Fibroblast of skin of scalp (primary cell): ENCODE measurements at places on chromosomes 3 and 15.
A peak's percentile ranks its signal among the peaks of the same experiment; 100 is the strongest.

- no peak for DNase-seq
Measured at GRCh38 chr3:130728037-130728436, 18.6 kb downstream of the PIK3R4 start.

DNA sequence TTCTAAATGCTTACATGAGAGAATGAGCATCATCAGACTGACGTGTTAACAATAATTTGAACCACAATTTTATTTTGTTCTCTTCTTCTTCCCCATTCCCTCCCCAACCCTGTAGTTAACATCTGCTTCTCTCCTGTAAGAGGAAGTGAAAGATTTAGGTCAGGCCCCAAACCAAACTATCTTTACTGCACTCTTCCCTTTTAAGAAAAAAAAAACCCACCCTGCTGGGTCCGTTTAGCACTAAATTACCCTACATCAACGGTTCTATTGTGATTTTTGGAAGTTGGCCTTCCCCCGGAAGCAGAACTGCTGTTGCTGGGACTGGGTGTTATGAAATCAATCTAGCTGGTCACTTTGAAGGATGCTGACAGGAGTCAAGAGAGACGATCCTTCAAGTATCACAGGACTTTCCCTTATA is 49.4 kb downstream of the NFKBIZ start:
- no peak for DNase-seq

- no peak for DNase-seq
Measured at GRCh38 chr3:9669720-9670432, 20.6 kb downstream of the MTMR14 start.

- no peak for DNase-seq
Measured at GRCh38 chr15:45117308-45118130, 3.4 kb downstream of the DUOXA2 start.

DNA sequence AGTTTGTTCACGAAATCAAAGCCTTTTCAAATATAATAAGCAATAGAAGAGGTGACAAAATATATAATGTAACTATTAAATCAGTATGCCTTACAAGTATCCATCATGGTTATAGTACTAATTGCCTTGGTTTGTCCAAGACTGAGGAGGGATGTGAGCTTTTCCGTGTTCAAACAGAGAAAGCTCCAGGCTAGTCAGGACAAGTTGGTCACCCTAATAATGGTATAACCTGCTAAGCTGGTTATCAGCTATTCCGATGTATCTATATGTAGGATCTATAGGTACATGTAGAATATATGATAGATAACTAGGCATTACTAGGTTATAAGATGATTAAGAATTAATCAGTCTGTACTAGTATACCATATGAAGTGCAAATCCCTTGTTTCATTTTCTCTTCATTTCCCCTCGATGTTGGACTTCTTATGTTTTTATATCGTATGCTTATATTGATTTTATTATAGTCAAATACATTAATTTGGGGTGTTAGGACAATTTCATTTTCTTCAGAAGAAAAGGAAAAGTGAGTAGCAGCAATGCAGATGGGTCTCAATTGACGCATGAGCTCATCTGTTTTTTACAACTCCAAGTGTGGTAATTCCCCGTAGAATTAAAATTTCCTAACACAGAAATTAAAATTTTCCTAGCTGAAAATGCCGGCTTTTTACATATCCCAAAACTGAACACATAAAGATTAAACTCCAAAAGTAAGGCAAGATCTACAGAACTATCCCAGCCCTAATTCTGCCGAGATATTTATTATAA is 419.1 kb downstream of the TIGIT start:
- DNase-seq, result no peak

DNA sequence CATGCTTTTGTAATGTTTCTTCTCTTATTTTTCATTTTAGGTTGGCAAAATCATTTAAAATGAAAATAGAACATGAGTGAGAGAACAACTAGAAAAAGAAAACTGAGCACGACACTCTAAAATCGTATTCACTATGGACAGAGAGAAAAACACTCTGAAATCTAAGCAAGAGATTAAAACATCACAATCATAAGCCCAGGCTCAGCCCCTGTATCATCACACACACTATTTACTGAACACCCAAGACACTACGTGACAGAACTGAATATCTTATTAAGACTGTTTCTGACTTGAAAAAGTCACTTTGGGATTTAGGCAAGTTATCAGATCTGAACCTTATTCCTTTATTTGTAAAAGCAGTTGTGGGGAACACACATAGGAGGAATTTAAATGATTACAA is 82.6 kb upstream of the PLXND1 start:
- no peak for DNase-seq

- DNase-seq, result peak; percentile 88
Measured at GRCh38 chr15:57160823-57161560, 215.3 kb upstream of the CGNL1 start.

DNA sequence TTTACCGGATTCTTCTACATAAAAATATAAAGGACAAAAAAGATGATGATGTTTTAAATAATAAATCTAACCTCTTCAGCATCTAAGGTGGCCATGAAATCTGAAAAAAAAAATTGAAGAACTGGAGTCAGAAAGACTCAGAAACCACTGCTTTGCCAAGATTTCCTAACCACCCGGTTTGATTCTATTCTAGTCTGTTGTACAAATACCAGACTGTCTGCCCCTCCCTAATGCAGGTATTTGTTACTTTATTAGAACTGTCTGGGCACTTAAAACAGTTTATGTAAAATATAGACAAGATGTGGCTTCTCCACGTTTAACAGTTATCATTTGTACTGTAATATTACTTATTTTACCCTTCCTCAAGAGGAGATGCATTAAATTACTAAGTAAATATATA is 48.8 kb downstream of the UACA start:
- DNase-seq, result no peak

DNA sequence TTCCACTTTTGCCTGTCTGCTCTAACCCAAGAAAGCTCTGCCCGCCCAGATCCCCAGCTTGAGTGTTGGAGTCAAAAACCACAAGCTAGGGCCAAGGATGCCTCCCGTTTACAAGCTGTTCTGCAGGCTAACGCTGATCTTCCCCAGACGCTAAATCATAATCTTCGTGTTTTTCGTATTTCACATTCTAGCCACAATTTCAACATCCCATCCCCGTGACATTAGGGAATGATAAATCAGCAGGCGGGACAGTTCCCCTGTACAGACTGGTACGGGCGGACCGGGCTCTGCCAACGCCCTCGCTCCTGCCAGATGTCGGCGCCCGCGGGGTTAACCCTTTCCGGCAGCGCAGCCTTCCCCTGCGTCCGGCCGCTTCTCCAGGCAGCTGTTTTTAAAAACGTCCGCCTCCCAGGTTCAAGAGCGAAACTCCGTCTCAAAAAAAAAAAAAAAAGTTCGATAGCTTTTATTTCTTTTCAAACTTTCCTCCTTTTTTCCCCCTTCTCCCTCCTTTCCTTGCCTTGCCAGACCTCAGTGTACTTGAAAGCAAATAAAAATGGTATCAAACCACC is 81.0 kb upstream of the BNC1 start:
- peak; percentile 77 for DNase-seq

- no peak for DNase-seq
Measured at GRCh38 chr3:167146911-167147310, 233.2 kb downstream of the ZBBX start.

DNA sequence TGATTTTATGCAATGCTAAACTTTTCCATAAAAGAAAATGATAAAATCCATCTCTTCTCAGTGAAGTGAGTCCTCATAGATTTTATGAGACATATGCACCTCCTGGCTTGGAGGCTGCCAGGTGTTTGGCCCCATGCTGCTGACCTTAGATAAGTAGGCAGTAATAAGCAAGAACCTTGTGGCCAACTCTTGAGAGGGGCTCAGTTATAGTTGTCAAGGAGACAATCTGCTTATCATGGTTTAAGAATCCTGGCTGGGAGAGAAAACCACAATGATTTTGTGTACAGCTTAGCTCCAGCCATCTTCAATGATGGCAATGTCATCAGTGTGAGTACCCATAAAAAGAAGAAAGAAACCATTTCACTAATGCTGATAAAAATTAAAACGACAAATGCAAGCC is 252.1 kb downstream of the CPNE4 start:
- no peak for DNase-seq

DNA sequence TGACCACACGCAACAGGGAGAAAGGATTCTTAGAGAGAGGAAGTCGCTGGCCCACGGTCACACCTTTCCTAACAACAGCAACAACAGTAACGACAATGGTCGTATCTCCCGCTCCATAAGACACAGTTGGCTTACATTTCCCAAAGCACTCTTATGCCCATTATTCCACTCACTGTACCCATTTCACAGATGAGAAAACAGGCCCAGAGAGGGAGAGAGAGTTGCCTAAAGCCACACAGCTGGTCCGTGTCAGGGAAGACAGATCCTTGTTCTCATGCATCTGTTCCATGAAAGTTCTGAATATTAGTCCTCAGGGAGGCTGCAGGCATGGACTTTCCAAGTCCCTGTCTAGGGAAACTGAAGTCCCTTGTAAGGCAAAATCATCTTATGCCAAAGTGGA is 42.0 kb upstream of the ATP2B2 start:
- DNase-seq, result no peak

GRCh38 chr15:71390096-71390495 is 274.8 kb downstream of the THSD4 start:
- DNase-seq, result no peak

GRCh38 chr3:116423945-116424344 is 21.3 kb downstream of the LSAMP start:
- DNase-seq, result no peak

- no peak for DNase-seq
Measured at GRCh38 chr3:36206956-36207580, 173.2 kb upstream of the STAC start.

DNA sequence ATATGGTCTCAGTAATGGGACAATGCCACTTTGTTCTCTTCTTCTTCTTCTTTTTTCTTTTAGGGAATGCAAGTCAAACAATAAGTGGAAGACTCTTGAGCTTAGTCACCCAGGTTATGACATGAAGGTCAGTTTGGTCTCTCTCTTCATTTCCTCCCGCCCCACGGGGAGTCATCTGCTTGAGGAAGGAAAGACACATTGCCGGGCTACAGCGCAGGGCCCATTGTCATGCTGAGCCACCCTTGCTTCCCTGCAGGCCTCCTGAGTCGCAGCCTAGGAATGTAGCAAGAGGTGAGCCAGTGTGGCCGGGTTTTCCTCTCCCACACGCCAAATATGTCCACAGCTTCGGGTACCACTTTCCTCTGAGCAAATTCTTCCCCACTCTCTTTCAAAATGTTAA is 47.6 kb downstream of the RAP2B start:
- DNase-seq, result peak; percentile 70

- DNase-seq, result peak; percentile 37
Measured at GRCh38 chr3:183158551-183159006, 4.0 kb downstream of the LAMP3 start.

- peak; percentile 40 for DNase-seq
Measured at GRCh38 chr15:63156755-63157117, 541 bp downstream of the RPS27L start.

DNA sequence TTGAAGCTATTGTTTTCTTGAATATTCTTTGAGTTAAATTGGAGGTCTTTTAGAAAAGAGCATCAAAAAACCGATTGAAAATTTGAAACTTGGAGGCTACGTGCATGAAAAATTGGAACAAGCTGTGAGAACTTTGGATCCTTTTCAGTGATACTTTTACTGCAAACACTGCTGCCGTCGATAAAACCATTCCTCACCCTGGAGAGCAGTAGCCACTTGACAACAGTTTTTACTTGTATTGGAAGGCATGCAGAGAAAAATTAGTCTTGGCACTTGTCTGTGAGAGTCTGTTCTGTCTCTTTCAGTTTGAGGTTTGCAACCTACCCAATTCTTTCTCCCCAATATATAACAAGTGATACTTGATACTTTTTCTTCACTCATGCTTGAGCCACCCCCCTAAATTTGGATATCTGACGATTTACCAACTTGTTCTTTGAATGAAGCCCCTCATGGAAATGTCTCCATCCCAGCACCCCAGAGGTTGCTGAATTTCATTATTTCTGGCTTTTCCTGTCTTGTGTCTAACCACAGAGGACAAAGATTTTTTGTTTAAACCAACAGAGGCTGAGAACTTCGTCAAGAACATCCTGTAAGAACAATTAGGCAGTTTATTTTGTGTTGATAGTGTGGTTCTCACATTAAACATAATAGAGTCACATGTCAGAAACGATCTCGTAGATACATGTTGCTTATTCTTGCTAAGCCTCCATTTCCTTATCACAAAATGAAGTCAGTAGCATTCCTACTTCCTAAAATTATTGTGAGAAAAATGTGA is 307.3 kb upstream of the PLSCR5 start:
- no peak for DNase-seq

DNA sequence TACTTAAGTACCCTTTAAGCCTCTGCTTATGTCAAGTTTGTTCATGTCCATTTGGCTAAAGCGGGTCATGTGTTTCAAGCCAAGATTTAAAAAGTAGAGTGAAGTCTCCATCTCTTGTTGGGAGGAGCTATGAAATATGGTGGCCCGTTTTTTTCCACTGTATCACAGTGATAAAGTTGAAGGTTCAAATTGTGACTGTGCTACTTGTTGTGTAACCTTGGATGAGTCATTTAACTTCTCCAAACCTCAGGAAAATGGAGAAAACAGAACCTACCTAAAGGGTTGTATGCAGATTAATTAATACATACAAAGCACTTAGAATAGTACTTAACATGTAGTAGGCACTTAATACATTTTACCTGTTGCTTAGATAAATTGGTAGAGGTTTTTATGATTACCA is 43.4 kb downstream of the SNAPC5 start:
- no peak for DNase-seq

- no peak for DNase-seq
Measured at GRCh38 chr3:140708815-140709214, 31.0 kb downstream of the TRIM42 start.

DNA sequence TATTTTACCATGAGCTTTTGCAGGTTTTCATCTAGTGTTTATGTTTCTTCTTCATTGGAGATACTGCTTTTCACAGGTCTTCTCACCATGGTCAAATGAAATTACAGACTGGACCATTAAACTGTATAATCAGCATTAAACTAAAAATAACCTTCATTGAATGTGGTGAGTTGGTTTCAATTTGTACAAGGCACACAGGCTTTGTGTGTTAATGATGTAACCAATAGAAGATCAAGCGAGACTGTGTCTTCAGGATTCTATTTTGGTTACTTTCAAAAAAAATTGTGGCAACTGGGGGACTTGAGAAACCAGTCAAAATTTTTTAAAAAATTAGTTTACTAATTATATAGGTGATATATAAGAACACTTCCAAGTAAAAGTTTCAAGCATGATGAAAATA is 54.3 kb upstream of the GCSAM start:
- no peak for DNase-seq

DNA sequence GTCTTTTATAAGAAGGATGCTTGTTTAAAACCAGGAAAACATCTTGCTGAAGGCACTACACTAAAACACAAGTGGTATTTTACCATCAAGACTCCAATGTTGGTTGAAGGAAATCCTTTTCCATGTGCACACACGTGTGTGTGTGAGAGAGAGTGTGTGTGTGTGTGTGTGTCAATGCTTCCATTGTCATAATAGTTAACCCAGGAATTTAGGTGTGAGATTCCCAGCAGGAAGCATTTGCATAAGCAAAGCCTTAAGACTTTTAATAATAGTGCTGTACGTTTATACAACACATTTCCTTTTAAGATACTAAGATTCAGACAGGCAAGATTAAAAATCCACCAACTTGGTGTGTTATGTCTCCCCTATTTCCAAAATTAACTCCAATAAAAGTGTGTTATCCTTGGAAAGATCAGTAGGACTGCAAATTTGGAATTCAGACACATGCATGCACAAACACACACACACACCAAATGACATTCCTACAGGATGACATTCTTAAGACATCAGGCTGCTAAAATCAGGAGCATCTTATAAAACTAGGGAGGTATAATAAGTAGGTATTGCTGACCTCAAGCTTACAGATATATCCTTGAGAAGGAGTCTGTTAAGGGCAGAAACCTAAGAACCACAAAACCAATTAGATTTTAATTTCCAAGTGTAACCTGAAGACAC is 18.3 kb downstream of the LMCD1 start:
- DNase-seq, result peak; percentile 62
